ENCODE measurements at places on chromosomes 12 and 14.

GRCh38 chr14:94921882-94922585, 152.1 kb upstream of the GSC start:
- no peak for DNase-seq

DNA sequence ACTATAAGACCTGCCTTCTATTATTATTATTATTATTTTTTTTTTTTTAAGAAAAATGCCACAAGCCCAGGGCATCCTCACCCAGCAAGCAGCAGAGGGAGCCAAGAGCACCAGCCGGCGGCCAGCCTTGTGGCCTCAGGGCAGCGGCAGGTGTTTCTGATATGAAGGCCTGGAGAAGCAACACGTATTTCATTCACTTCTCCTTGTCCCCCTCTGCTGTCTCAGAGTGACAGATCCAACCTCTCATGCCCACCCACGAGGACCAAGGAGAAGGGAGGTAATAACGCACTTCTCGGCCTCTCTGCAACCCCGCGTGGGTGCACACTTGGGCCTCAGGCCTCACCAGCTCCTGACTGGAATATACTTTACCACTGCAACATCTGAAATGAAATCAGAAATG, 25.4 kb downstream of the CDC42BPB start:
- DNase-seq = no peak

- no peak for DNase-seq
Measured at GRCh38 chr14:29773990-29774389, 153.7 kb downstream of the PRKD1 start.

- no peak for DNase-seq
Measured at GRCh38 chr14:99038431-99038820, 233.6 kb downstream of the BCL11B start.

DNA sequence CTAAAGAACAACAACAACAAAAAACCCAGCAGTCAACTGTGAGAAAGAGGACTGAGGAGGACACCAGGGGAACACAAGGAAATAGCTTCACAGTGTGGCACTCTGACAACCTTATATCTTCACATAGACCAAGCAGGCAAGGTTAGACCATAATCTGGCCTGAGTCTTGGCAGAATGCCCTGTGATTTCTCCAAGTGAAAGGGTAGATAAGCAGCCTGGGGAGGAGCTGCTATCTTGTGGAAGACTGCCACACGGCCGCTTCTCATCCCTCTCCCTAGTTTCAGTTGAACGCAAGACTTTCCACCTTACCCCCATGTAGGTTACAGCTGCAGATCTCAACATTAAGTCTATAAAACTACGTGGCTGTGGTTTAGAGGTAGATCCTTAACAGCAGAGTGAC, 3.7 kb downstream of the SLC25A21 start:
- DNase-seq = no peak

DNA sequence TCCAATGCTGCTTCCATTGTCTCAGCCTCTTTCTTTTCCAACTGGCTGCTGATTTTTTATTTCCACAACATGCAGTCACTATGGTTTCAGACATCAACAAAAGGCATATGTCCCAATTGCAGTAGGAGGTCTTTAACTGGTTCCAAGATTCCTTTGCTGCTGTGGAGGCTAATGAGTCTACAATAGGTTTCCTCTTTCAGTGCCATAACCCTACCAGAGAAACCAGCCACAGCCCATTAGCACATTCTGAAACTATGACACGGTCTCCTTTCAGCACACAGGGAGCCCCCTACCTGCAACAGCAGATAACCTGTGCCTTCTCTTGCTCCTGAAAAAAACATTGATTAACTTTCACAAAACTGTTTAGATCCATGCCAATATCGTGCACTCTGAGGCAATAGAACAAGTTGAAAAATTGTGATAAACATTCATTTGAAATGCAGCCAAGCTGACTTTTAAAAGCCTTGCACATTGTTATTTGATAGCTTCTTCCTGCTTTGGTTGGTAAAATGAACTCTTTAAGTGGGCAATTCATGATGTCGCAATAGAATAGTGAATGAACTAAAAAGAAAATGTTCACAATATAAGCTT, 32.4 kb downstream of the PLEKHG7 start:
- DNase-seq = no peak

DNA sequence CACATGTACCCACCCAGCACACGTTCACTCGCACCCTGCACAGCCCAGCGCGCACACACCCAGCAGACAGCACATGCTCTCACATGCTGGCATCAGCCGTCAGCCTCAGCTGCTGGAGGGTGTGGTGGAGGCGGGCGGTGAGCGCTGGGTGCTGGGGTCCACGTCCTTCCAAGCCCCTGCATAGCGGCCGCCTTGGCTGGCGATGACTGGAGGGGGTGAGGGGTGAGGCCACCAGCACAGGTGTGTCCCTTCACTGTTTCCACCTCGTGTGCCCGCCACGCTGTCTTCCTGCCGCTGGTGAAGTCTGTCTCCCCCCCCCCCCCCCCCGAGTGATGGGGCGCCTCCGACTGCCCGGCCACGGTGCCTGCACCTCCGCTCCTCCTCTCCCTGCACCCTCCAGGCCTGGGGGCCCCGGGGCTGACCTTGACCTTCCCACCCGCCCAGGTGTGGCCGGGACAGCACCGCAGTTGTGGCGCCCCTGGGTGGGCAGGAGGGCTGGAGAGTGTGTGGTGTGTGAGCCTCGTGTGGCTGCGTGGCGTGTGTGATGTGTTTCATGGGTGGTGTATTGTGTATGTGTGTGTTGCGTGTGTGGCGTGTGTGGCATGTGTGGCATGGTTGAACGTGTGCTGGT, 37.4 kb downstream of the NOC4L start:
- no peak for DNase-seq

All from Panc1 (cell line).